ENCODE measurements at places on chromosomes 16 and 17.

DNA sequence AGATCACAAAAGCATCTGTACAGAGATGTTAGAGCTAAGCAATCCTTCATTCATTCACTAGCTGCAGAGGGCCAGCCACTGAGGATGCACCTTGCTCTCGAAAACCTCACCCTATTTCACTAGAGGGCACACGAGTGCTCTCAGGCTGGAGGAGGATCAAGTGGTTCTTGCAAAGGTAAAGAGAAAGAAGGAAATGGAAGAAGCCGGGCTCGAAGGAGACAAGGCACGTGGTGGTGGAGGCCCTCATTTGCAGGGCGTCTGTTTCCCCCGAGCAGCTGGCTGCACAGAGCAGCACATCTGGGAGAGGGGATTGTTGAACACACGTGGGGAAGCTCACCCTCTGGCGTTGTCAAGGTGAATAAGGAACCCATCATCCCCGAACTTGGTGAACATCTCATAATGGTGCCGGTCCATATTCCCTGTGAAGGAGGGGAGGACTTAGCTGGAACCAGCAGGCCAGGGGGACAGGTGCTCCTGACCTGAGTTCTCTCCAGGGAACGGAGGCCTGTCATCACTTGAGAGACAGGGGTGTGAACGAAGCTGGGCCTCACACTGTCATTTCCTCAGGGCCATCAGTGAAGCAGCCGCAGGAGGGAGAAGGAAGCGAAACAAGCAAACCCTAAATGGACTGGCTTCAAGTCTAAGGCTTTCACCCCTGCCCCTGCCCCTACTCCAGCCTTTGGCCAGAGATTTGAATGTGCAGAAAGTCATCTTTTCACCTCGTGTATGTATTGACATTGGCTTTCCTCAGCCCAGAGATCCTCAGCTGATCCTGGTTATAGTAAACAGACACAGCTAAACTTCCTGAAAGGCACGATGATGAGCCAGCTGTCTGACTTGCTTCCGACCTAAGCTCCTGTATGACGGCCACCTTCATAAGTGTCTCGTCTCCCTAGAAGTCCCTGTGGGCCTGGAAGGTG lies 27.6 kb downstream of the PRKAR1A start:
- DNase-seq = no peak

DNA sequence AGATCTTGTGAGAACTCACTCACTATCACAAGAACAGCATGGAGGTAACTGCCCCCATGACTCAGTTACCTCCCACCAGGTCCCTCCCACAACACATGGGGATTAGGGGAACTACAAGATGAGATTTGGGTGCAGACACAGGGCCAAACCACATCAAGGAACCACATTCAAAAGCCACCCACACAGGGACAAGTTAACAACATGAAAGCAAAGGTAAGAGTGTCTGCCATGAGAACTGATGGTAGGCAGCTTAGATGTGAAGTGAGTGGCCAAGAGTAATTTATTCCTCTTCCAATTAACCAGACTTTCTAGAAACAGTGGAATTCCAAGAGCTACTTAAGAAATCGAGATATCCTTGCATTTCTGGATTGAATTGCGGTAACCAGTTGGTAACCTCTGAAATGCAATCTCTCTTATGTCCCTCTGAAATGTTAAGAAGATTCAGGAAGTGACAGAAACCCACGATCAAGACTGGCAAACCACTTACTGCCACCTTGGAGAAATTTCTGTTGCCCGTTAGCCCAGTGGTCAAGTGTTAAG lies 167.4 kb upstream of the CACNG5 start:
- peak; percentile 42 for DNase-seq

DNA sequence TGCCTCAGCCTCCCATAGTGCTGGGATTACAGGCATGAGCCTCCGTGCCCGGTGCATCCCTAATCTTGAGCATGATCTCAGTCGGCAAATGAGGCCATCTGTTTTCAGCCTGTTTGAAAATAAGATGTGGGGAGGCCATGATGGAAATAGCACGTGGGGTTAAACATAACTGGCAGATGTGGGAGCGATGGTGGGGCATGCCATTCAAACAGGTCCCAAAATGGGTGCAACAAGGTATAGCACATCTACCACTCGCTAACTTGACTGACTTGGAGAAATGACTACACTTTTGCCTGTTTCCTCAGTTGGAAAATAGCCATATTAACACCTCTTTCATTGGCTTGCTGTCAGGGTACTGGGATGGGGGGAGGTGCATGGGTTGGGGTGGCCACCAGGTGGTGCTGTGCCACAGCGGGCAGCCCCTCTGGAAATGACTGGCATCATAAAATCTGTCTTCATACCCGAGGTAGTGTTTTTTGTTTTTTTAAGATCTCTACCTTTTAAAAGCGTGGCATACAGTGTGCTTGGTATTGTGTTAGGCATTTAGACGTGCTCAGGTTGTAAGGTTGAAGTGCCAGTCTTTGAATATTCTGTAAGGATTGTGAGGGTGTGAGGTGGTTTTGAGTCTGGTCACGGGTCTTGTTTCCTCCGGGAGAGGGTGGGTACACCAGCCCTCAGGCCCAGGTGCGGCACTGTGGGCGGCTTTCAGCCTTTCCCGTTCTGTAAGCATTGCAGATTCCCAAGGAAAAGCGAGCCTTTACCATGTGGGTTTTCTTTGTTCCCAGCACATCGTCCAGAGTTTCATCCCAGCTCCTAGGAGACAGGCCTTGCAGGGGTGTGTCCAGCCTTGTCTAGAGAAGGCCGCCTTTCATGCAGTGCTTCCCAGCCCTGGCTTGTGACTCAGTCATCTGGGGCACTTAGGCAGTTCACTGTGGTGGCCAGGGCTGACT lies 2.9 kb upstream of the TTYH2 start:
- peak; percentile 74 for DNase-seq

- no peak for DNase-seq
These were observed 929.8 kb downstream of the KCNJ2 start for GRCh38 chr17:71099003-71099714.

DNA sequence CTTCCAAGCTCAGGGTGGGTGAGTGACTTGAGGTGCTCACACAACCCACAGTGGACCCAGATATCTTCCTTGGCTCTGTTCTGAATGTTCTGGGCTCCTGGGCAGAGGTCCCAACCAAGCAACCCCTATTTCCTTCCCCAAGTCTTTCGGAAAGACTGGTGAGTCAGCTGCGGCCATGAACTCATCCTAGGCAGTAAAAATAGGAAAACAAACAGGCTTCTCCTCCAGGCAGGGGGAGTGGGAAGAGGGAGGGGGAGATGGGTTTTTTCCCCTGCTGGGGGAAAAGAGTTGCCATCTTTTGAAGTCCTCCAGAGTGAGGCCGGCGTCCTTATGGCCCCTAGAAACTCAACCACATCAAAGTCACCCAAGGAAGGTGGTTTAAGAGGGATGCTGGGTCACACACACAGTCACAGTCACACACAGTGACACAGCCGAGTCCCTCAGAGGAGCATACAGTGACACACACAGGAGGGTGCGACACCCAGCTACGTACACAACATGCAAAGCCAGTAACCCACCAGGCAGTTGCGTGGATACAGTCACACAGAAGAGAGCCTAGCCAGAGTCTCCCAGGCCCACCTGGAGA lies 16.0 kb upstream of the DLX4 start:
- DNase-seq = no peak

- peak; percentile 19 for DNase-seq
These were observed 65.2 kb downstream of the ARSG start for GRCh38 chr17:68356520-68356919.

DNA sequence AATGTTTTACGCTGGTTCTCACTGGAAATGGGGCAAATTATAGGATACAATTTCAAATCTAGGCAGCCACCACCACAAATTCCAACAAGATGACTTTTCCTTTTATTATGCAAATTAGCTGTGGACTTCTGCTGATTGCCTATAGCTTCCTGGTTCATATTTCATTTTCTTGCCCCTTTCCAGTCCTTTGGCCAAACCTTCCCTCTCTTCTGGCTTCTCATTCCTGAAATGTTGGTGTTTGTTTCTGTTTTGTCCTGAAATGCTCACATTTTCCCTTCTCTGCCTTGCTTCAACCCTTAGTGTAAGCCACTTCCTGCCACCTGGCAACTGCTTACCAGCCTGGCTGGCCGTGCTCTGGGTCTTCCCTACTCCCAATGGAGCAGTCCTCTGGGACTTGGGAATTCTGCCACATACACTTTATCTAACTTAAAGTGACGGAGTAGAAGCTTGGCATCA lies 14.0 kb downstream of the PRSS54 start:
- no peak for DNase-seq

- no peak for DNase-seq
These were observed 35.6 kb downstream of the ELAC2 start for GRCh38 chr17:12982224-12982623.

- DNase-seq = no peak
These were observed 22.5 kb upstream of the CIBAR2 start for GRCh38 chr16:85134789-85135142.

DNA sequence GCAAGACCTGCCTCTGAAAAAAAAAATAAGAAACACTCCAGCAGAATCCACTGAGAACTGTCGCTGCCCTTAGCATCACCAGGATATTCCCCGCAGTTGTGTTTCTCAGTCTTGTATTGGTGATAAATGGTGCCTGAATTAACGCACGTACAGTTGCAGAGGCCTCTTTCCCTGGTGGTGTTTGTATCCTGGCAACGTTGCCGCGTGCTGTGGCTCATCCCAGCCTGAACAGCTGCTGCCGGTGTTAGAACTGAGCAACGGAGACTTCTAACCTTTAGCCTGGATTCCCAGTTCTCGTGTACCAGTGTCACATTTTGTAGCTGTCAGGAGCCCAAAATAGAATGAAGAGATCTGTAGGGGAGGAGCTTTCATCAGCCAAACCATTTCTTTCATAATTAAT lies 4.8 kb downstream of the MLYCD start:
- no peak for DNase-seq

- DNase-seq = no peak
These were observed 27.4 kb upstream of the CAPNS2 start for GRCh38 chr16:55539049-55539448.

DNA sequence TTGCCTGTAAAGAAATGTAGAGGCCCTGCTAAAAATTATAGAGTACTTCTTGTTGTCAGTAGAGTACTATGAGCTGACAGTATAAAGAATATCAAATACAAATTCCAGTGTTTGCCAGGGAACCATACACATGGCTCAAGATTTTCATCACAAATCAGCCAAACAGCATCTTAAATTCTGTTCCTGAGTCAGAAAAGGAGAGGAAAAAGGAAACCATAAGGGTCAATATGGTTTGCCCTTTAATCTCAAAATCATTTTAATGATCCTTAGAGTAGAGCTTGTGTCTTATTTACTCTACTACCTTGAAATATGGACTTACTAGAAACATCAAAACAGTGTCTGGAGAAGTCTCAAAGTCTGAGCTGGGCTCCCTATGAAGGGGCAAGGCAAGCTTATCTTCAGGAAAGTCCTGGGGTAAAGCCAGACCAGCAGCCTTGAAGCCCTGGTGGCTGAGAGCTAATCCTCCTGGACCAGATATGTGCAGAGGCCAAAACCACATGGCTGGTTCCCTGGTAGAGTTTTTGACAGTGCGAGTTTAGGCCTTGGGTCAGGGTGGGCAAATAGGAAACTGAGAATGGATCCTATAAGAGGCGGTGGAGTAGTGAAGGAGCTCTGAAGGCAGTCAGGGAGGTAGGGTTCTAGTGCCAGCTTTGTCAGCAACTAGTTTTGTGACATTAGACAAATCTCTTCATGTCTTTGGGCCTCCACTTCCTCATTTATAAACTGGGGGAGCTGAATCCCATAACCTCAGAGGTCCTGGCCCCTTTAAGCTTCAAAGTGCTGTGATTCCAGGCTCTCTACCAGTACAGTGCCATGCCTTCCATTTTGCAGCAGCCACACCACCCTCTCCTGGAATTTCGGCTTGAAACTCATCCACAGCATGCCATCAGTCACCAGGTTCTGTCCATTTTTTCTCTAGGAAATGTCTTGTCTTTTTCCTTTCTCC lies 38.9 kb downstream of the MRTFB start:
- DNase-seq = no peak
